ENCODE measurements at places on chromosomes 11 and 22. TPM values are rescaled to one million over a fixed set of nuclear protein-coding genes. Genes with fewer than 3 reads are reported as not detected.

The GNAZ gene
- total RNA-seq = 1.1 TPM

The NCF4 gene
- not detected for total RNA-seq

The HSCB gene
- 17.6 TPM for total RNA-seq

The TAF1D gene
- total RNA-seq = 108 TPM

The GTSE1 gene
- 15.4 TPM for total RNA-seq

The GAS2 gene
- total RNA-seq = 0.88 TPM

The EFCAB6 gene
- total RNA-seq = 0.14 TPM

The ADAMTS8 gene
- not detected for total RNA-seq

The SYT12 gene
- 0.04 TPM for total RNA-seq

The TALDO1 gene
- 278 TPM for total RNA-seq

The PIH1D2 gene
- 1.3 TPM for total RNA-seq

The MICAL2 gene
- 300 TPM for total RNA-seq

The HORMAD2 gene
- total RNA-seq = not detected

The SERHL2 gene
- total RNA-seq = 3.4 TPM
